Tibial nerve (tissue), 4 donors: ENCODE measurements at places on chromosomes 4 and X.
A peak's percentile ranks its signal among the peaks of the same experiment; 100 is the strongest.

GRCh38 chrX:51742586-51742985, 656 bp upstream of the GSPT2 start:
- H3K36me3 ChIP-seq = no peaks in the 10 kb centered on the region
- peak overlapping the region; percentile 72 for H3K4me3 ChIP-seq
- no peaks in the 10 kb centered on the region for H3K27me3 ChIP-seq

DNA sequence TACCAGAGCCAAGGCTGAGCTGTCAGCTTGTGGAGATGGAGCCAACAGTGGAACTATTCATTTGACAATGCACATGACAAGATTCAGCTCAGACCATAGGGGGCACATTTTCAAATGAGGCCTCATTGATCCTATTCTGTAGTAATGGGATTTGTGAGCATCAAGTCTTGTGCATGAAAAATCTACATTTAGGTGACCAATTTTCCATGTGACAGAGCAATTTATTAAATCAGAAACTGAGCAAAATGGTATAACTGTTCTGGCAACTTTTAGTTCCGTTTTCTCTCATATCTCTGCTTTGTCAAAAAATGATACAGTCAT, 108.5 kb upstream of the PCDH18 start:
- H3K4me3 ChIP-seq = no peak overlapping the region
- no peak for DNase-seq
- H3K27ac ChIP-seq = no peak overlapping the region
- H3K36me3 ChIP-seq = no peaks in the 10 kb centered on the region
- no peaks in the 10 kb centered on the region for H3K27me3 ChIP-seq

DNA sequence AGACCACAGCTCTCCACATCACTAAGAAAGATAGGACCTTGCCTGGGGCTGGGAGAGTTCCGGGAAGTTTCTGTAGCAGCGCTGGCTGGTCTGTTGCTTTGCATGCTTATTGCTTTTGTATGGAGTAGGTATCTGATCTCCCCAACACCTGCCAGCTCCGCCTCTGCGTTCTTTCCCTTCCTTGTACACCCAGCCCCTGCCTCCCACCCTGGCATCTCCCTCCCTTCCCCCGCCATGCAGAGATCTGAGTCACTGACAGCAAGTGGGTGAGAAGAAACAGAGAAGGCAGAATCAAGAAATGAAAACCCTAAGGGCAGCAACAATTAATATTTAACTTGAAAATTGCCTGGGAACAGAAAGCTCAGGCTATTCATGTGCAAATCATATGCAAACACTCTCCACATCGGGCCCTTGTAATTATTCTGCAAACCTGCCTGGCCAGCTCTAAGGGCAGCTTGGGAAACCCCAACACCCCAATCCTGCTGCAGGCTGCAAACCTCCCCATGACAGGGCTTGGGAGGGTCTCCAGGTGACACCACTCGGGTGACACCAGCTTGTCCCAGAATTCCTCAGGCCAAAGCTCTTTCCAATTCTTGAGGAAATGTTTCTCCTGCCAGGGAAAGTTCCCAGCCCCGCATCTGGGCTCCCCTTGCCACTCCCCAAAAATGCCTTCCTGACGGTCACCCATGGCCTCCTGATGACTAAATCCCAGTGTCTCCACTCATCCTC, 257.2 kb downstream of the FBXW7 start:
- no peak overlapping the region for H3K27ac ChIP-seq
- no peaks in the 10 kb centered on the region for H3K36me3 ChIP-seq
- no peaks in the 10 kb centered on the region for H3K27me3 ChIP-seq

- no peak overlapping the region for H3K27ac ChIP-seq
- H3K27me3 ChIP-seq = no peaks in the 10 kb centered on the region
- H3K4me3 ChIP-seq = no peak overlapping the region
- no peaks in the 10 kb centered on the region for H3K36me3 ChIP-seq
These were observed 23.8 kb downstream of the NWD2 start for GRCh38 chr4:37268319-37268718.

DNA sequence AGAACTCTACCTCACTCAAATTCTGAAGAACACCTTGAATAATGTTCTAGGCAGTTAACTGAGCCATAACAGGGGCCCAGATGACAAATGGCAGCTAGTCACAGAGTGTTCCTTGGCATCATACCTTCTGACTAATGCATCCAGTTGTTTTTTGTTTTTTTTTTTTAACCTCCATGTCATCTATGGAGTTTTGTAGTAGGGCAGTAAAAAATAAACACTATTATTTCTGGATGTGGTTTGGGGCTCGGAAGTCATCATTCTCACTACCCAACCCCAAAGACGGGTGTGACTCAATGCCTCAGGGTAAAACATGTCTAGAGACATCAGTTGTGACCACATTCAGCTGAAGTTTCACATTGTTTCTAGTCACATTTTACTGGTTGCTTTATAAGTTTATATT, 31.2 kb upstream of the MCF2 start:
- no peaks in the 10 kb centered on the region for H3K4me1 ChIP-seq
- no peak for DNase-seq
- no peak overlapping the region for H3K27ac ChIP-seq
- no peak overlapping the region for H3K4me3 ChIP-seq

DNA sequence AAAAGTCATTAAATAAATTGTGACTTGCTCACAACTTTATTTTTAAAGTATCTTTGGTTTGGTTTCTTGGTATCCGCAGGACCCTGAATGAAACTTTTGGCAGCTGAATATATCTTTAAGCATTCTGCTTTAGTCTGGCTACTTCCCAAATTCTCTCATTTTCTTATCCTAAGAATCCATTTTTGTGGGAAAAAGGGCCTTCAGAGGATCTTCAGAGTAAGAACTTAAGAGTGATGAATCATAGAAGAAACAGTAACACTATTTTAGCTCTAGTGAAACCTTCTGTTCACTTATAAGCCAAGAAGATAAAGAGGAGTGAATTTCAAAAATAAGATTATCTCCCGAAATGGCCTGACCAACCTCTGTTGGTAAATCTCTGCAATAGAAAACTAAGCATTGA, 540.6 kb upstream of the MAGEB18 start:
- no peaks in the 10 kb centered on the region for H3K27me3 ChIP-seq
- H3K4me3 ChIP-seq = no peak overlapping the region
- no peaks in the 10 kb centered on the region for H3K4me1 ChIP-seq

- peak overlapping the region; percentile 49 for H3K4me3 ChIP-seq
- H3K27me3 ChIP-seq = peaks cover 29% of the 10 kb centered on the region
- no peaks in the 10 kb centered on the region for H3K4me1 ChIP-seq
- DNase-seq = no peak
- H3K36me3 ChIP-seq = no peaks in the 10 kb centered on the region
These were observed 68.3 kb downstream of the LARP7 start for GRCh38 chr4:112704991-112705845.

DNA sequence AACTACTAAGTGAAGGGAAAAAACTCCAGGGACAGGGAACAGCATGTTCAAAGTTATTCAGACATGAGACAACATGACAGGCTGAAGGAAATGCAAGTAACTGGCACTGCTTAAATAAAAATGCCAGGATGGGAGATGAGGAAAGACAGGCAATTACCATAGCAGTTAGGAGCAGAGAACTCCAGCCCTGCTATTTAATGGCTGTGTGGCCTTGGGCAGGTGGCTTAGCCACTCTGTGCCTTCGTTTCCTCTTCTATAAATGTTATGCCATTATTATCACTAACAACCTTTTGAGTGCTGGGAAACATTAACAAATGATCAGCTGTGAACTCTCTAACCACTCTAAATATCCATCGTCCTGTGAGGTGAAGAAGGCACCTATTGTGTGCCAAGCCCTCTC, 32.7 kb downstream of the PROM1 start:
- H3K4me1 ChIP-seq = no peaks in the 10 kb centered on the region
- H3K4me3 ChIP-seq = no peak overlapping the region
- H3K27ac ChIP-seq = no peak overlapping the region
- no peak for DNase-seq
- H3K27me3 ChIP-seq = no peaks in the 10 kb centered on the region

DNA sequence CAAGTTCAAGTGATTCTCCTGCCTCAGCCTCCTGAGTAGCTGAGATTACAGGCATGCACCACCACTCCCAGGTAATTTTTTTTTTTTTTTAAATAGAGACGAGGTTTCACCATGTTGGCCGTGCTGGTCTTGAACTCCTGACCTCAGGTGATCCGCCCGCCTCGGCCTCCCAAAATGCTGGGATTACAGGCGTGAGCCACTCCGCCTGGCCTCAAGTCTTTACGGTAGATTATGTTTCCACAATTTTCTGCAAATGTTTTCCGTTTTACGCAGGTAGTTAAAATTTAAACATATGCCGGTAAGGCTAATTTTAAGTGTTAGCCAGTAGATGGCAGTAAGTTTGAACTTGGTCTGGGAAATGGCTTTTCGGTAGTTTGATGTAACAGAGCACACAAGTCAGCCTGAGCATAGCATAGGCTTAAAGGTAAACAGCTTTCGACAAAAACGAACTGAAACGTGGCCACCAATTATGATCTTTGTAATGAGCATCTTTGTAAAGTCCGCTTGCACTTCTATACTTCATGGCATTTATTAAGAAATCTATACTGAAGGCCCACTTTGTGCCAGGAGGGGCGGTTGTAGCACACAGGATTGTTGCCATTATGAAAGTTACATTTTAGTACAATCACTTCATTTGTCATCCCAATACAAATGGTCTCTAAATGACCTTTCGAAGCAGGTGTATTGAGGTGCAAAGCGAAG, 31.1 kb downstream of the CCKAR start:
- H3K4me3 ChIP-seq = no peak overlapping the region
- no peaks in the 10 kb centered on the region for H3K27me3 ChIP-seq
- H3K4me1 ChIP-seq = no peaks in the 10 kb centered on the region
- no peak overlapping the region for H3K27ac ChIP-seq

DNA sequence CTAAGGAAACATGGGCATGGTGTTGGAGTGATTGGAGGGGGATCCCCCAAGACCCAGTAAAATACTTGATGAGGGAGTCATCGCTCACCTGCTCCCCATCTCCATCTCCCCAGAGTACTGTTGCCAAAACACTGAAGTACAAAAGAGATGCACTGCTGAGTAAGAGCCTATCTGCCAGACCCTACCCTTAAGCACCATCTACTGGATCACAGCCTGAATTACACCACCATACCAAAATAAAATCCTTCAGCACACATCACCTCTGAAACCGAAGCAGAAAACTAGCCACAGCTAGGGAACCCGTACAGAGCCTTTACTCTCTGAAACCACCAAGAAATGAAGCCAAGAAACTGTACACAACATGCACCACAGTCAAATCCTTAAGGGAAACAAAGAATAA, 466.3 kb upstream of the ACTRT1 start:
- no peak overlapping the region for H3K27ac ChIP-seq
- H3K27me3 ChIP-seq = no peaks in the 10 kb centered on the region
- no peak overlapping the region for H3K4me3 ChIP-seq

GRCh38 chr4:18684932-18685331, 663.4 kb upstream of the LCORL start:
- no peaks in the 10 kb centered on the region for H3K36me3 ChIP-seq
- H3K4me3 ChIP-seq = no peak overlapping the region
- H3K4me1 ChIP-seq = no peaks in the 10 kb centered on the region
- no peak overlapping the region for H3K27ac ChIP-seq

- no peak overlapping the region for H3K4me3 ChIP-seq
- no peak overlapping the region for H3K27ac ChIP-seq
- H3K36me3 ChIP-seq = no peaks in the 10 kb centered on the region
- no peaks in the 10 kb centered on the region for H3K27me3 ChIP-seq
- H3K4me1 ChIP-seq = no peaks in the 10 kb centered on the region
These were observed 647.1 kb upstream of the PABPC4L start for GRCh38 chr4:134848681-134849080.

DNA sequence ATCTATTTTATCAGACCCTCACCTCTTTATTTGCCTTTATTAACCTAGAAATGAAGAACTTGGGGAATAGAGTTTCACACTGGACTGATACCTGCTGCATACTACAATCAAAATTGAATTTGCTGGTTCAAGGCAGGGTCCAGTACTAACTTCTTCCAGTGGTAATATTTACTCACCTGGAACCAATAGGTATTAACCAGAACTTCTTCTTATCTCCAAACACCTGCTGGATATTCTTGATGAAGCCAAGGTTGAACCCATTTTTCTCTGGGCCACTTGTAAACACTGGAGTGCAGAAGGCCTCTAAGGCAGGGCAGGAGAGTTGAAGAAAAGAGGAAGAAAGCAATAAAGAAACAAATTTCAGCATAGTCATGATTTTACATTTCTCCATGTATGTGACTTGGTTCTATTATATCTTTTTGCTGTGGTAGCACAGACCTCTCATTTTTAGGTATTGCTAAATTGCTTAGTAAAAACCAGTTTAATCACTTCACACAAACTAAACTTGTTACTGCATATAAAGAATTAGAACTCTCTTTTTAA, 101.1 kb downstream of the ZDHHC15 start:
- DNase-seq = no peak
- no peaks in the 10 kb centered on the region for H3K36me3 ChIP-seq
- H3K27ac ChIP-seq = no peak overlapping the region
- no peaks in the 10 kb centered on the region for H3K4me1 ChIP-seq
- H3K27me3 ChIP-seq = no peaks in the 10 kb centered on the region

DNA sequence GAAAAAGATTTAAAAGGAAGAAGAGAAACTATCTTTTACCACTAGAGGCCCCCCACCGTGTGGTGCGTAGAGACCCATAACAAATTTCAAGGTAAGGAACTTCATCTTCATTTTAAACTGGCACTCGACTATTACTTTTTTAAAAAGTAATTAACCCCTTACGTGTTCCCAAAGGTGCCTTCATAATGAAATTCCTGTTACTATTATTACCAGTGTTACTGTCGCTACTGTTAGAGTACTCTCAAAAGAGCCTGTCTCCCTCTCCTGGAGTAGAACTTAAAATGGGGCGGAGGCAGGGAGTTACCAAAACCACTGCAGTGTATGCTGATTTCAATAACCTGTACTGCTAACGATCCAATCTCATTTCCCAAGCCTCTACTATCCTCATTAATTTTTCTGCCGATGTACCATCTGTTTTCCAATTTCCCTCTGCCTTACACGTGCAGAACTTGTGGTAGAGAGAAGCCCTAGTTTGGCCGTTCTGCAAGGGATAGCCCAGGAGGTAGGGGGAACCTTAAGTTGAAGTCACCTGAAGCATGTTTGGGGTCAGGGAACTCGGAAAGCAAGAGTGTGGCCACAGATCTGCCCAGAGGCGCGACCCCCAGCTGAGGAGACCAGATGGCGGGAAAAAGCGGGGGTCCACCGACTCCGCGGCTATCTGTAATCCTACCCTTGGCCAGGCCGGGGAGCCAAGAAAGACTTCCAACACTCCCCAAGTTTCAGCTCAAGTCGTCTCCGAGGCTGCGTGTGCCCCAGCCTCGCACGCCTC, 720 bp upstream of the STK26 start:
- no peak overlapping the region for H3K27ac ChIP-seq
- H3K36me3 ChIP-seq = no peaks in the 10 kb centered on the region
- H3K27me3 ChIP-seq = no peaks in the 10 kb centered on the region
- H3K4me3 ChIP-seq = peak overlapping the region; percentile 70

GRCh38 chr4:74059161-74059829, 20.8 kb upstream of the CXCL3 start:
- H3K27me3 ChIP-seq = no peaks in the 10 kb centered on the region
- no peaks in the 10 kb centered on the region for H3K36me3 ChIP-seq
- H3K4me3 ChIP-seq = no peak overlapping the region
- no peak overlapping the region for H3K27ac ChIP-seq
